ENCODE measurements at places on chromosomes 5 and 9.
A peak's percentile ranks its signal among the peaks of the same experiment; 100 is the strongest.

DNA sequence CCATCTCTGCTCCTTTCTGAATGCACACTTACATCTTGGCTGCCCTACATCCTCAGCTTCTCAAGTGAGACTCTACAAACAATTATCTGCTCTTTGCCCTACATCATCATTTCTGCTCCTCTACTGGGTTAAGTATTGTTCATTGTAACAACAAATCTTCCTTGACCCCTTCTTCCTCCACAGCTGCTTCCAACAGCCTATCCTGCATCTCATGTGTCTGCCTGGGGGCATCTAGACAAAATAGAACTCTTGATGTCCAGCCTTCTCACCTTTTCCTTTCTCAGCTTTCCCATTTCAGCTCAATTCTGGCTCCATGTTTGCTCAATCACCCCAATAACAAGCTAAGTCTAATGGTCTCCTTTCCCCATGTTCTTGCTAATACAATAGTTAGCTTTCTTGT, 509.8 kb downstream of the DIRAS2 start:
- DNase-seq: no peak

GRCh38 chr9:38182321-38182720, 113.3 kb upstream of the SHB start:
- no peak for DNase-seq

DNA sequence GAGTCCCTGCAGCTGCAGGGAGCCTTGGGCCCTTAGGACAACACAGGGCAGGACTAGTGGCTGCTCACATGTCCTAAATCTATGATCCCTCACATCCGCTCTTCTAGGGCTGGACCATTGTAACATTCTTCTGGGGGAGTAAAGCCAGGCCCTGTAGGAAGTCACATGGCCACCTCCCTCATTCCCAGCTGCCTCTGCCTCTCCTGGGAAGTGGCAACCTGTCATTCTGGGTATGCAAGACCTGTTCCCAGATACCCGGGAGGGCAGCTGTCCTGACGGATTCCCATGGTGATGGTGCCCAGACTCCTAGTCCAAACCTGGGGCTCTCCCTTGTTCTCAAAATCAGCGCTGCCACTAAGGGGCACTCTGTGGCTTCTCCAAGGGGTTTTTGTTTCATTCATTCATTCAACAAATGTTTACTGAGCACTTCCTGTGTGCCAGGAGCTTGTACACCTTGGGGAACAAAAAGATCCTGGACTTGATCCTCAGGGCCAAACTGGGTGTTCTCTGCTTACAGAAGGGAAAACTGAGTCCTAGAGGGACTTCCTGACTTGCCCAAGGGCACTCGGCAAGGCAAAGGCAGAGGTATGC, 85.6 kb downstream of the PSD2 start:
- DNase-seq: no peak

DNA sequence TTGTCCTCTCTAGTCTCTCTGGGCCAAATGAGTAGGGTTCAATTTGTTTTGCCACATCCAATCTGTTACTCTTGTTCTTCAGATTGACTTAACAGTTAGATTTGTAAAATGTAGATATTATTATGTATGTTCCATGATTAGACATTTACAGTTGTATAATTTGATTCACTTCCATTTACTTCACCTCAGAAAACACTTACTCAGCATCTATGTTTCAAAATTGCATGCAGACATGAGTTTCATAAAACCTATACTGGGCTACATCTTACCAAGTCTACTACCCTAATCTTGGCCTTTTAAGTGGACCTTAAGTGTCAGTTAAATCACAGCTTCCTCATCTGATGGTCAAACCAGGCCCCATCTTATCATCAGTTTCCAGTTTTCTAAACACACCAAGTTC, 1181.2 kb upstream of the CDH9 start:
- DNase-seq: no peak

- no peak for DNase-seq
These were observed 91.3 kb upstream of the ZNF366 start for GRCh38 chr5:72598401-72599064.

GRCh38 chr5:171845040-171845630, 59.5 kb downstream of the SMIM23 start:
- DNase-seq: no peak

DNA sequence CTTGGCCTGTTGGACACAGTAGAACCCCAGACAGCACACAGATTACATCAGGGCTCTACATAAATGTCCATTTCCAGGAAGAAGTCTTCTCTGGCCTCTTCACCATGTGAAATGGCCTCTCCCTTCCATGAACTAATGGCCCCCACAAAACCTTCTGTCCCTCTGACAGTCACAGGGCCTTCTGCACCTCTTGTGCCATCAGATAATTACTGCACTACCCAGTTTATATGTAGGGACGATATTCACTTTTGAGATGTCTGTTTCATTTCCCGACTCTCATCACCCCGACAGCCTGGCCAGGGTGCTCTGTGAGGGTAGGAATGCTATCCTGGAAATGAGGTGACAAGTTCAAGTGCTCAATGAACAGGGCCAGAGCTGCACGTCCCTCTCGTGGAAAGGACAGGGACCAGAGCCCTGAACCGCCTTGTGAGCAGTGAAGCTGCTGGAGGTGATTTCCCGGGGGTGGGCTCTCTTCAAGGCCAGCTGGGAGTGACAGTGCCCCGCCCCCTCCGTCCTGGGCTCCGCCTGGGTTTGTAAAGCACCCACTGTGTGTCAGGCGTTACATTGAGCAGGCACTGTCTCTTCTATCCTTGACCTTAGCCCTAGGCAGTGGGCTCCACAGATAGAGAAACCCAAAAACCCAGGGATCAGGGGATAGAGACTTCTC, 3.0 kb upstream of the FAM78A start:
- no peak for DNase-seq

- DNase-seq: no peak
These were observed 79.3 kb upstream of the IRX4 start for GRCh38 chr5:1961952-1962595.

DNA sequence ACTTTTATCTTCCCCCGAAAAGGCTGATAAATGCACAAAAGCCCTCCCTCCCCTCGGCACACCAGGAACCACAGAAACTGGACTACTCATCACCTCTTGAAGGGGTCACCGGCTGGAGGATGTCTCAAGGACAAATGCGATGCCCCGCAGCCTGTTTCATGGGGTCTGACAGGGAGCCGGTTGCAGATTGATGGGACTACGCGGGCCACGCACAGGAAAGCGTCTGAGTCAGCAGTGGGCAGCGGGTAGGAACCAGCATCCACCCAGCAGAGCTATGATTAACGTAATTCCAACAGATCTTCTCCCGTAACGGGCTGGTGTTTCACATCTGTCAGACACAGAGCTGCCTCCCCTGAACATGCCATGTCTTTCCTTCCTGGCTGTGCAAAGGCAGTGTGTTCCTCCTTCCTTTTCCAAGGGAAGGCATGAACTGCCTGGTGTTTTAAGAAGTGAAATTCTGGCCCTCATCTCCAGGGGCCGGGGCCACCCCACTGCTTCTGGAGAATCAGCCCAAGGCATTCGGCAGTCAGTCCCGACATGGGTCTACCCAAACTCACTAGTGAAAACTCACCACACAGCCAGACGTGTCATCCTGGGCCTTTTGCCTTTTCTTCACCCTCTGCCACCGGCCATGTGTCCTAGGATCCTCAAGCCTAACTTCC, 144.4 kb upstream of the PHYKPL start:
- no peak for DNase-seq

DNA sequence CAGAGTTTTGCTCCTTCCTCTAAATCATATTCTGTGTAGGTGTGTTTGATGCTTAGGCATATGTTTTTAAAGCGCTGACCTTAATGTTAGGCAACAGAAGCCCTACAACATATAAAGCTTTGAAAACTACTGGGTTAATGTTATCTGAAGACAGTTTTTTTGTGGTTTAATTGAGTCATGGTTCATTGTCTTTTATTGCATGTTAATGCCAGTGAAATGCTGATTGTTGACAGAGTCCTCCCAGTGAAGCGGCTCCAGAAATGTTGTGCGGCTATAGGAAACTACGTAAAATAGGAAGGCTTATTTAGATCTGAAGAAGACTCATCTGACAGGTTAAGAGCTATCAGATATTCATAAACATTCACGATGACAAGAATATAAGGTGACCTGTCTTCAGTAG, 424.6 kb downstream of the CCDC171 start:
- DNase-seq: no peak

GRCh38 chr5:142586552-142586951, 99.3 kb downstream of the FGF1 start:
- no peak for DNase-seq

GRCh38 chr5:103232393-103232999, 26.1 kb upstream of the MACIR start:
- peak; percentile 29 for DNase-seq

DNA sequence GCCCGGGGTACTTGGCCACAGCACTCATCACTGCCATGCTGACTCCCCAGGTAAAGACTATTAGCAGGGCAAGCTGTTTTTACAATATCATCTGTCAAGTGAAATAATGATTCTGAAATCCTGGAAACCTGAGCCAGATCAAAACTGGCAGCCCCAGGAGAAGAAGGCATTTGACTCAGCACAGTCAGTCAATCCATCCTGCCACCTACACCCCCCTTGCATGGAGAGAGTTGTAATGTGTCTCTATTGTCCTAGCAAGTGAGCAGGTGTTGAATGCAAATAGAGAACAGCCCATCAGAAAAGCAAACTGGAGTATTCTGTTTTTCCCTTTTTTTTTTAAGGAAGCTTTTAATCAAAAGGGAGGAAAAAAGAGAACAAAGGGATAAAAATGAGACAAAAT, 291.2 kb downstream of the BRINP1 start:
- no peak for DNase-seq

- DNase-seq: no peak
These were observed 8.0 kb downstream of the SIL1 start for GRCh38 chr5:139190125-139190524.

GRCh38 chr5:77266291-77266690, 55.8 kb downstream of the PDE8B start:
- no peak for DNase-seq

GRCh38 chr9:105881021-105881420, 186.7 kb downstream of the TMEM38B start:
- no peak for DNase-seq

GRCh38 chr5:134106991-134107701, 7.3 kb upstream of the TCF7 start:
- DNase-seq: no peak

DNA sequence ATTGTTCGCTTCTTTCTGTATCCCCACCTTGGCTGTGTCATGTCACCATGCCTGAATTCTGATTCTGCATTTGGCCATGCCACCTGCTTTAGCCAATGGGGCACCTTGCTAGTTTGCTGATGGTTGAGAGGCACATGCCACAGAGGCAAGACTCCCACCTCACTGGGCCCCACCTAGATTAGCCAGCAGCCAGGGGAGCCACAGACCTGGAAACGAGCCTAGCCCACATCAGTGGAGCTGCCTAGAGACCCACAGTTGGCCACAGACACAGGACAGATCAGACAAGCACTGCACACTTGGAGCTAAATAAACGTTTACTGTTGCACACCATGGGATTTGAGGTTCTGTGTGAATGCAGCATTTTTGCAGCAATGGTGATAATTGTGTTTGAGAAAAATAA, 252.1 kb downstream of the LURAP1L start:
- DNase-seq: no peak

DNA sequence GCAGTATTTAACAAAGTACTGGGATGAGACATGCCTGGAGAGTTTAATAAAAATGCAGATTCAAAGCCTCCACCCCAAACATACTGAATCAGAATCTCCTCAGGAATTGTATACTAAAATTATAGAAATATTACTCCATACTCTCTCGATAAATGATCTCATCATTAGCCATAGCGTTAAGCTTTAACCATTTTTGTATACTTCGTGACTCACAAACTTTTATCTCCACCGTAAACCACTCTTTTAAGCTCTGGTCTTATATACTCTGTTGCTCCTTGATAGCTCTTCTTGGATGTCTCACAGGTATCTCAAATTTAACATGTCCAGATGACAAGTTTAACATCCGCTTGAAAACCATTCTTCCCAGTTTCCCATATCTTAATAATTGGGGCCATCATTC, 327.8 kb downstream of the ADGRV1 start:
- DNase-seq: no peak

DNA sequence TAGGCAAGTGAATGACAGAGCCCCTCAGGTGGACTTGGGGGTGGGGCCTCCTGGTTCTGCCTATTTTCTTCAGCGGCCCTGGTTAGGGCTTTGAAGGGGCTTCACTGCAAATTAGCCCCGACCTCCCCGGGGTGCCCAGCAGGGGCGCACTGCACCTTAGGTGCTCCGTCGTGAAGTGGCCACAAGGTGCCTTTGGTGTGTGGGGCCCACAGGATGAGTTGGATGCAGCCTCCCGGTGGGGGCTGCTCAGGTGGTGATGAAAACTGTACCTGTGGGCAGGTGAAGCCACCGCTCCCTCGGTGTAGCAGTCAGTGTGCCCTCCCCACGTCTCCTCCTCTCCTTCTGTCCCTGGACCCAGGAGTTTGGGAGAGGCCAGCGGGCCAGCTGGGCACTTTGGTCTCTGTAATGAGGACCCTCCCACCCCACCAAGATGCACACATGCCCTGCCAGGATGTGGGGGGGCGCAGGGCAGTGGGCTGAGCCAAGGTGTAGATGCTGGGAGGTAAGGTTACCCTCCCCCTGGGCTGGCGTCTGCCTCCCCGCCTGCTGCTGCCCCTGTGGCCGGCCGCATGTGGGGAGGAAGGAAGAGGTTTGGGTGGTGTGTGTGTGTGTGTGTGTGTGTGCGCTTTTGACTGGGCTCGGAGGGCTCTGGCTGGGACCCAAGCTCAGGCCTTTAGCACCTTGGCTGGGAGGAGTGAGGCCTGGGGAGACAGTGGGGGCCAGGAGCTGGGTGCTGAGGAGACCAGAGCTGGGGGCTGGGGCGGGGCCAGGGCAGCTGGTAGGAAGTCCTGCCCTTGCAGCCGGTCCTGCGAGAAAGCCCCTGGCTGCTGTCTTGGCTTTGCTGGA, 55.6 kb downstream of the RXRA start:
- DNase-seq: no peak

DNA sequence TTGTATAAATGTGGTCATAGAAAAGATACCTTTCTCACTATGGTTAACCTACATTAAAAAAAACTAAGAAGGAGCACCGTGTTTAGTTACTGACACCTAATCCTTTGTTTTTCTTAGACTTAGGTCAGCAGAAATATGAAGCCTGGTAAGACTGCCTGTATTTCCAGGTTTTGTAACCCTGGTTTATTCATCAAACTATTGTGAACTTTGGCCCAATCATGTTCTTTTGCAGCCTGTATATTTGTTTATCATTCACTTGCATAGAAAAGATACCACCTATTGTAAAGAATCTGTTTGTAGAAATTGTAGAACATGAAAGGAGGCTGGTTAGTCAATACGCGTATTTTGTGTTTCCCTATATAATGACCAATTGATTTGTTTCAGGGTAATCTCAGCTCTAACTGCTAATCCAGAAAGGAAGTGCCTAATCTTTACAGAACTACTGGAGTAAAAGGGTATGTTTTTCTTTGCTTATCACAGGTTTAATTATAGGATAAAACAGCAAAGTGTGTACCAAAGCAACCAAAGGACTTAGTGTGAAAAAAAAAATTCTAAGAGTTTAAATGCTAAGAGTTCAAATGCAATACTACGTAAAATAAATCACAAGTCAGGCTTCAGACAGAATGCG, 103.6 kb downstream of the LURAP1L start:
- no peak for DNase-seq

All from SW 1271 (cell line).